Neural progenitor cell (in vitro differentiated cells): ENCODE measurements at places on chromosomes 16 and 17.
A peak's percentile ranks its signal among the peaks of the same experiment; 100 is the strongest.

- DNase-seq = no peak
Observed at GRCh38 chr17:5883775-5884665, 186.2 kb upstream of the WSCD1 start.

DNA sequence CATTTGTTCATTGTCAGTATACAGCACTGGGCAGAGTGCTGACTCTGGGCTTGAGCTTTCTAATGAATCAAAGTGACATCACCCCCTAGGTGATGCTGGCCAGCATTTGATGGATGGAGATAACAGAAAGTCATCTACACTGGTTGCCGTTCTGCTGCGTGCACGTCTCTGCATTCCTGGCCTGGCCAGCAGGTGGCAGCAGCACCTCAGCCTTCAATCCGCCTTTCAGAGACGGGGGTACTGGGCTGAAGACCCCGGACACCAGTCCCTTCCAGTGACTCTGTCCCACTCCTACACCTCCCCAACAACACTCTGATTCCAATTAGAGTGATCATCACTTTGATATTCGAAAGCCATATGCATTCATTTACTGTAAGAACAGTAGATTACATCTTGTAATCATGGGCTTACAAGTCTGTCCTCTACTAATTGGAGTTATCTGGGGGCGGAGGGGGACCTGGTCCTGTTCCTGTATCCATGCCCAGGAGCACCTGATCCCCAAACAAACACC lies 6.0 kb downstream of the CPSF4L start:
- peak; percentile 78 for DNase-seq

GRCh38 chr16:72989579-72990551 lies 58.1 kb downstream of the ZFHX3 start:
- peak; percentile 45 for DNase-seq

DNA sequence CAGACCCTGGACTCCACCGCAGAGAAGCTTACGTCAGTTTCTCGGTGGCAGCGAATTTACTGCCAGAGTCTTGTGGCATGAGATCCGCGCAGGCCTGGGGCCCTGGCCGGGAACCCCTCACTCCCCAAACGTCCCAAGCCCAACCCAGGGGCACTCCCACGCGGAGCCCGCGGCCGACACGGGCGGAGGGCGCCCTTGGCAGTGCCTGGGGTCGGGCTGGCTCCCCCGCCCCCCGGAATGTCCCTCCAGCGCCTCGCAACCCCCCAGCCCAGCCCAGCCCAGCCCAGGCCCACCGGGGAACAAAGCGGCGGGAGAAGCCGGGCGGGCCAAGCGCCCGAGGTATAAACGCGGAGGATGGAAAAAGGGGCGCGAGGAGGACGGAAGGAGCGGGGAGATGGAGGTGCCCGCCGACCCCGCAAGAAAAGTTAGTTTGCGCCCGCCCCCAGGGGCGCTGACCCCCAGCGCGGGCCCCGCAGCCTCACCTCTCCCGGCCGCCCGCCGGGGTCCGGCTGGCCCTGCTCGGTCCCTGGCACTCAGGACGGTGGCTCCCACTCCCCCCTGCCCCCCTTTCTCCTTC lies 330 bp downstream of the CASKIN2 start:
- peak; percentile 68 for DNase-seq

DNA sequence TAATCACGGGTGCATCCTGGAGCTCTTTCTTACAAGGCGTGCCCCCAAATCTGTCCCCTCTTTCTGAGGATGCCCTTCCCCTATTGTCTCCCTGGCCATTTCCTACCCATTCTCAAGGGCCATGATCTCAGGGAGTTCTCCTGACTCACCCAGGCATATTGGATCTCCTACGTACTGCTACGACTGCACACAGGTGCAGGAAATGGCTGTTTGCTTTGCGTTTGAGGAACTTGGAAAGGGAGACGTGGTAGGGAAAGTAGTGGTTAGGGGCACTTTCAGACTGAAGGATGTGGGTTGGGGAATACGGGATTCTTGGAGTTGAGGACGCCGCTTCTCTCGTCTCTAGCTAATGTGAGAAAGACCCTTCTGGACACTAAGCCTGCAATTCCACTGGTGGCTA lies 18.7 kb upstream of the MEOX1 start:
- DNase-seq = no peak

GRCh38 chr16:50535506-50536257 lies 12.5 kb upstream of the NKD1 start:
- no peak for DNase-seq

- DNase-seq = peak; percentile 66
Observed at GRCh38 chr17:2366747-2367494, 29.6 kb downstream of the SGSM2 start.
